ENCODE measurements at places on chromosomes 11 and 22.

GRCh38 chr22:44661659-44662569 lies 40.1 kb upstream of the PRR5 start:
- no peak for DNase-seq

- DNase-seq = no peak
Measured at GRCh38 chr11:118117790-118118601, 31.2 kb upstream of the SMIM35 start.

- no peak for DNase-seq
Measured at GRCh38 chr11:21774212-21774611, 418.7 kb upstream of the ANO5 start.

- no peak for DNase-seq
Measured at GRCh38 chr11:116654526-116654925, 118.3 kb downstream of the BUD13 start.

DNA sequence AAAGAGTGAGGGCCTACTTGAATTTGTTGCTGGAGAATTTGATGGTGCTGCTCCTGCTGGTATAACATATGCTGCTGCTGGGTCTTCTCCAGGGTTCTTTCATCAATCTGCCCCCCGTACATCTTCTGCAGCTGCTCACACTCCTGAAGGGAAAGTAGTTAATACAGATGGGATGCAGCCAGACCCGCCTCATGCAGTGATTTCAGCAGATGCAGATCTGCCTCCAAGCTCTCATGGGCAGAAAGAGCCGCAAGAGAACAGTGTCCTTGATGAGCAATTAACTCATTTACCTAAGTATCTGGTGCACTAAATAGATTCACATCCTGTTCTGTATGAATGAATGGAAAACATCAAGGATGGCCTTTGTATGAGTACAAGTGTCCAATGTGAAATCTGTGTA lies 24.8 kb upstream of the APOA1 start:
- DNase-seq = no peak

GRCh38 chr11:2744166-2744565 lies 44.4 kb upstream of the KCNQ1OT1 start:
- no peak for DNase-seq

- DNase-seq = peak; percentile 64
Measured at GRCh38 chr11:67351275-67352005, 1.9 kb downstream of the POLD4 start.

GRCh38 chr11:113817162-113817561 lies 37.6 kb downstream of the CLDN25 start:
- no peak for DNase-seq

DNA sequence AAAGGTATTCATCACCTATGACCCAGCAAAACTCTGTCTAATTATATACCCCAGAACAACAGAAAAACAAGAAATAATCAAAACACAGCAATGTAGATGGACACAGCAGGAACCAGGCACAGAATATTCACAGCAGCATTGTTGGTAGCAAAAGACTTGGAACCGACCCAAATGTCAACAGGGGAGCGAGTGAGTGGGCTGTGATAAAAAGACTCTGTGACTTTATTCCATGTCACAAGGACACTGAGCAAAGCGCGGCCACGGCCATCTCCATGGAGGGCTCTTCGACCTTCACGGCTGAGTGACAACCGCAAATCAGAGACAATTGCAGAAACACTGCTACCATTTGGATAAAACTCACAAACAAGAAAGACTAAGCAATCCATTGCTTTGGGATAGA lies 1373.1 kb downstream of the TBC1D22A start:
- DNase-seq = no peak

DNA sequence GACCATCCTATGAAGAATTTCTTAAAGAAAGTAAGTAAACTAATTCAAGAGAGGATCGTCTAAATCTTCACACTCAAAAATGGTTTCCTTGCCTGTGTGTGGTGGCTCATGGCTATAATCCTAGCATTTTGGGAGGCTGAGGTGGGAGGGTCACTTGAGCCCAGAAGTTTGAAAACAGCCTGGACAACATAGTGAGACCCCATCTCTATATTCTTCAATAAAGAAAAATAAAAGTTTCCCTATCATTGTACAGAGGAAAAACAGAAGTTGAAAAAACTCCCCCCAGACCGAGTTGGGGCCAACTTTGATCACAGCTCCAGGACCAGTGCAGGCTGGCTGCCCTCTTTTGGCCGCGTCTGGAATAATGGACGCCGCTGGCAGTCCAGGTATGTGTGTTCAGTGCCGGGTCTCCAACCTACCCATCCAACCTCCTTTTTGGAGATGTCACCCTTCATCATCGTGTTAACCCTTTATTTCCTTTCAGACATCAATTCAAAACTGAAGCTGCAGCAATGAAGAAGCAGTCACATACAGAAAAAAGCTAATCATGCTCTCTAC lies 3.0 kb downstream of the RPS25 start:
- DNase-seq = no peak

DNA sequence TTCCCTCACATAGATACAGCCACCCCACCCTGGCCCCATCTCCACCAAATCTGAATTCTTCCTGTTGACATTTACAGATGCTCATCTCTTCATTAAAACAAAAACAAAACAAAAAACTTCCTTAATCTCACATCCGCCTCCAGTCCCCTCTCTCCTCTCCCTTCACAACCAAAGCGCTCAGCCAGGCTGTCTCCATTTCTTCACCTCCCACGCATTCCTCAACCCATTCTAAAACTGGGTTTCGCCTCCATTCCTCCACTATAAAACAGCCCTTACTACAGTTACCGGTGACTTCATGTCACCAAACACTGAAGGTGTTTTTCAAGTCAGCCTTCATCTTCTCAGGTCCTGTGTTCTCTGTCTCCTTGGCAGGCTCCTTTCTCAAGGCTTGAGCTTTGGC lies 9.6 kb downstream of the BACE1-AS start:
- DNase-seq = no peak

DNA sequence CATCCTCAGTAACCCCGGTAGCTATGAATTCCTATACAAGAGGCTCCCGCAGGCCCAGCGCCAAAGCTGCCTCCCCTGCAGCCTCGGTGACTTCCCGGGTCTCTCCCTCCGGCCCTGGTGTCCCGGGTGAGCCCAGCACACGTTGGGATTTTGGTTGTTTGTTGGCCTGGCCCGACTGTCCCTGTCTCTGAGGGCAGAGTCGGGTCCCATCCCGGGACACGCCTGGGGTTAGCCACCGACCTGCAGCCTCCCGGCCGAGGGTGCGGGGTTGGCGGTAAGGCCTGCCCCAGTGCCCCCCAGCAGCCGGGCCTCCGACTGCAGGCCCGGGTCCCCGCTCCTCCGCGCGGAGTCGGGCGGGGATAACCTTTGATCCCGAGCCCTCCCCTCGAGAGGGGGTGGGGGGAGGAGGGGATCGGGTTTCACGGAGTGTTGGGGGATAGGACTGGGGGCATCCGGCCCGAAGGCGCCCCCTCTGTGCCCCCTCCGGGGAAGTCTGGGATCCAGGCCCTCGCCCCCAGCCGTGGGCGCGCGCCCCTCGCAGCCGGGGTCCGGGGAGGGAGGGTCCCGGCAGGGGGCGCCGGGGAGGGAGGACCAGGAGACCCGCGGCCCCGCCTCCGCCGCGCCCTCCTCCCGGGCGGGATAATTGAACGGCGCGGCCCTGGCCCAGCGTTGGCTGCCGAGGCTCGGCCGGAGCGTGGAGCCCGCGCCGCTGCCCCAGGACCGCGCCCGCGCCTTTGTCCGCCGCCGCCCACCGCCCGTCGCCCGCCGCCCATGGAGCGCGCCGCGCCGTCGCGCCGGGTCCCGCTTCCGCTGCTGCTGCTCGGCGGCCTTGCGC lies at the start of gene FBLN1:
Gene FBLN1, plus strand, starts transcription at position 669 of the 835 bp plus-strand sequence. Its CDS starts 103 bp downstream, at position 772.
- no peak for DNase-seq

- no peak for DNase-seq
Measured at GRCh38 chr11:129933891-129934290, 38.5 kb upstream of the NFRKB start.

DNA sequence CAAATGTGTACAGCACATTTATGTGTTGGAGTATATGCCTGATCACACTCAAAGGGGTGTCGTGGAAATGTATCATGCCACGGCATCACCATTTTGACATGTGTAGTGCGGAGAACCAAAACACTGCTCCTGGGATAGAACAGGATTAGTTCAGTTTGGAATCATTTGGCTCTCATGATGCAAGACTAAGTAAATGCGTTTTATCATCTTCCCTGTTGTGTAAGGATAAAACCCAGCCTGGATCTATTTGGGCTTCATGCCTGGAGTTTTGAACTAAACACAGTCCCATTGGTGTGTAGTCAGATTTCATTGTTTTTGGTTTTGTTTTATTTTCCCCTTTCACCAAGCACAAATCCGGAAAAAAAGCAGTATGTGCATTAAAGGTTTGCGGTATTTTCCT lies 574.3 kb downstream of the NTM start:
- no peak for DNase-seq

DNA sequence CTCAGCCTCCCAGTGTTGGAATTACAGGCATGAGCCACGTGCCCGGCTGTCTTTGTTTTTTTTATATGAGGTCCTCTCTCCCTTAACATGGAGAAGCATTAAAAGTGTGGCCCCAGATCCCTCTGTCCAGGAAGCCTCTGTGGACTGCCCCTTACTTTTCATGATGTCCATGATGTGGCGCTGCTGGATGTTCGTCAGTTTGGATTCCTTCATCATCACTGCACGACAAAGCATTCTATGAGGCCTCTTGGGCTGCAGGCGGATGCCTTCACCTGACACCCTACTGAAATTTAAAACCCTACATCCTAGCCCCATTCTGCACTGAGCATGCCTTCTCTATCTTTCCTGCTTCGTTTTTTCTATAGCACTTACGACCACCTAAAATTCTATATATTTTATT lies 2.1 kb downstream of the C22orf23 start:
- DNase-seq = no peak

GRCh38 chr11:31619980-31620379 lies 110.4 kb downstream of the ELP4 start:
- DNase-seq = no peak

DNA sequence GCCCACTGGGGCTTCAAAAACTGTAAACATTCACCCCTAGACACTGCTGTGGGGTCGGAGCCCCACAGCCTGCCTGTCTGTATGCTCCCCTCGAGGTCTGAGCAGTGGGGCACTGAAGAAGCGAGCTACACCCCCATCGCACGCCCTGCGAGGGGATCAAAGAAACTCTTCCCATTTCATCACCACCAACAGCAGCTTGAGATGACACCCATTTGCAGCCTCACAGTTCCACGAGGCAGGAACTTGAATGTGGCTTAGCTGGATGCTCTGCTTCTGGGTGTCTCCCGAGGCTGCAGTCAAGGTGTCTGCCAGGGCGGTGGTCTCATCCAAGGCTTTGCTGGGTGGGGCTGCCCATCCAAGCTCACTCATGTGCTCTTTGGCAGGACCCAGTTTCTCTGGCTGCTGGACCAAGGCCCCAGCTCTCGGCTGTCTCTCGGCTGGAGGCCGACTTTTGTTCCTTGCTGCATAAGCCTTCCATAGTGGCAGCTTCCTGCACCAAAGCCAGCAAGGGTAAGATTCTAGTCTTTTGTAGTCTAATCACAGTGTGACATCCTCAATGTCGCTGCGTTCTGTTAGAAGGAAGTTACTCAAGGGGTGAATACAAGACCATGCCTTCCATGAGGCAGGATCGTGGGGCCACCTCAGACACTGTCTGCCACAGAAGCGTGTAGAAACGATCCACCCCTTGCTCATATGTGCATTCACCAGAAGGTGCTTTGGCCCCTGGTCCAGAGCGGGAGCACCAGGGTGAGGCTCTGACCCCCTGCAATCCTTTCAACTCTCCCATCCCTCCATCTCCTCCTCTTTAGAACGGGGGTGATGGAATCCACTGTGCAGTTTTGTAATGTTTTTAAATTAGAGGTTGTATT lies 46.2 kb upstream of the SEPTIN5 start:
- DNase-seq = no peak

DNA sequence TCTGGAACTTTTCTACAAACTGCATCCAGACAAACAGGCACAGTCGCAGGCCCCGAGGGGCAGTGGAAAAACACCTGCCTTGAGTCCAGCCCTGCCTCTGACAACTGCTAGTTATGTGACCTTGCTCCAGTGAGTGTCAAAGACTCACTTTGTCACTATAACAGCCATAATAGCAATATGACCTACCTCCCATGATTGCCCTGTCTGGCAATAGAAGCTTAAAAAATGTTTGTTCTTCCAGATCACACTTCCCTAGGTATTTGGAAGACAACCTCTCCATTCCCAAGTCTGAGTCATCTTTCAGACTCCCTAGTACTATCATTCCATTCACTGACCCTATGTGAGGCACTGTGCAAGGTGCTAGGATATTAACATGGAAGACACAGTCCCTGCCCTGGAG lies 74.5 kb downstream of the RPL27A start:
- DNase-seq = no peak

DNA sequence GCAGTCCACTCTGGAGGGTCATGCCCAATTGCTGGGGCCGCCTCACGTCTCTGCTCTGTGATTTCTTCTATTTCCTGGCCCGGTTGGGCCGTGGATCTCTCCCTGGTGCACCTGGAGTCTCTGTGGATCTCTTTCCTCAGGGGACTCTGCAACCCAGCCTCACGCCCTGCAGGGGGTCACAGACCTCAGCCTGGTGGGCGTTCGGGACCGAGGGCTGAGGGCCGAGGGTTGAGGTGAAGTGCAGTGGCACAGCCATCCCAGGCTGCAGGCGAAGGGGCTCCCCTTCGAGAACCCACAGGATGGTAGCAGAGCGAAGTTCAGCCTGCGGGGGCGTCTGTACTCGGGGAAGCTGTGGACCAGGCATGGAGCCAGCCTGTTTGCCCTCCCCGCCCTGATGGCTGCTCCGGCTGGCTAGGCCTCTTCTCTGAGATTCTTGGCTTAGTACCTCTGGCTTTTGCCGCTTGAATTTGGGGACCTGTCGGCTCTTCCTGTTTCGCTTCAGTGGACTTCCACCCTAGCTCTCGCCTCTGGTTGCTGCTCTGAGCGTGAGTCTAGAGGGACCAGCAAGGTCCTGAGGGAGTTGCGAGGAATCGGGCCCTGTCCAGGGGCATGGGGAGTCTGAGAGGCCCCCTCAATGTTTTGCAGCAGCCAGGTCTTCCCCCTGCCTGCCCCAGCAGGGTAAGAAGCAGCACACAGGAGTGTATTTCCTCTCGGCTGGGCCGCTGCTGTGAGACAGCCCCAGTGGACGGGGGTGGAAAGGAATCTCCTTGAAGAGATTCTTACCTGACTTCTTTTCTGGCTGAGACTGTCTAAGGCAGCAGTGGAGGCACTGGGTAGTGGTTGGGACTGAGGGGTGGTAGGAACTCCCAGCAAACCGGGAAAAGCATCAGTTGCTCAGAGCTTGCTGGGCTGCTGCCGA lies 140.8 kb downstream of the TBC1D22A start:
- no peak for DNase-seq

DNA sequence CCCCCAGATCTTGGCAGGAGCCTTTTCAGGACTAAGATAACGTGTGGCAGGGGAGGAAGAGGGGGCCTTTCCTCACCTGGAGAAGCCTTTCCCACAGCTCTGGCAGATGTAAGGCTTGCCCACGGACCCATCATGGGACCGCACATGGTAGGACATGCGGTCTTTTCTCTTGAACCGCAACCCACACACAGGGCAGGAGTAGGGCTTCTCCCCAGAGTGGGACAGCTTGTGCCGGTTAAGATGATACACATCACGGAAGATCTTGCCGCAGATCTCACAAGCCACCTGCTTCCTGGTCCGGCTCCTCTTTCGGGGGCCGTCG lies 1.9 kb downstream of the PATZ1 start:
- no peak for DNase-seq

Data from stimulated activated CD4-positive, alpha-beta T cell treated with anti-CD3 and anti-CD28 coated beads, Interleukin-4, amount 100 ng/mL, for 4 hours (primary cell).